Globus pallidus (tissue), 1 donor: ENCODE measurements at places on chromosomes 6 and 20.

- DNase-seq = no peak
These were observed 155.2 kb downstream of the SCML4 start for GRCh38 chr6:107668743-107669474.

- DNase-seq = no peak
These were observed 50.6 kb upstream of the EXOC2 start for GRCh38 chr6:743320-744096.

GRCh38 chr20:49845060-49845459 lies 32.4 kb downstream of the SLC9A8 start:
- DNase-seq = no peak

- DNase-seq = no peak
These were observed 7.8 kb downstream of the HRH3 start for GRCh38 chr20:62212299-62212698.

DNA sequence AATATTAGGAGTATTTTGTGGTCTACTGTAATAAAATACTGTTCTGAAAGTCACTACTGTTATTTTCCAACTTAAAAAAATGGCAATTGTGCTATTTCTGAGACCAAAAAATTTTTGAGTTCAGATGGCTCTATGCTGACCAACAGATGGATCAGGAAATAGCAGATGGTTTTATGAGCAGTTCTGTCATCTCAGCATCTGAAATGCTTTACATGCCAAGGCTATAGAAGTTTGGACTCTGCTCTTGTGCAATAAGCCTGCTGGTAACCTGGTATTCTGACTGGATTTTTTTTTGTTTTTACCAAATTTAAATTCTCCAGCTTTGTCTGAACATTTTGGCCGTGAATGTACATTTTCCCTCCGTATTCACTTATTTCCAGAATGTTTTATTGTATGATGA lies 1127.5 kb downstream of the GRIK2 start:
- DNase-seq = no peak

DNA sequence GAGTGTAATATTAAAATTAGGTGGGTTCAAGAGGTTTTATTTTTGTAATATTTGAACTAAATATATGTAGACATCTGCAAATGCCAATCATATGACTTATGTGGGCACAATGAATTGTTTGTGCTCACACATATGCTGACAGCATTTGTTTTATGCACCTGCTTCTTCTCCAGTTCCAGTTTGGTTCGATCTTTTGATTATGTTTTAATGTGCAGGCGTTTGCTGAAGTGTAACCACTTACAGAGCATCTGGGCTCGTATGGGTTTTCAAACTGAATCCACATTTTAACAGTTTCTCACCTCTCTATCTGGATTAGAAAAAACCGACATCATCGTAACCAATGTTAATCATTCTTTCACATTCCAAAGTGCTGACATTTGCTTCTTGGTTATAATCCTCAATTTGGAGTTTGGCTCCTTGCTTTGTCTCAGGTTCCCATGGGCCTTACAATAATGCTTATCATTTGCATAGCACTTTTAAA lies 129.1 kb upstream of the SPACA1 start:
- no peak for DNase-seq

DNA sequence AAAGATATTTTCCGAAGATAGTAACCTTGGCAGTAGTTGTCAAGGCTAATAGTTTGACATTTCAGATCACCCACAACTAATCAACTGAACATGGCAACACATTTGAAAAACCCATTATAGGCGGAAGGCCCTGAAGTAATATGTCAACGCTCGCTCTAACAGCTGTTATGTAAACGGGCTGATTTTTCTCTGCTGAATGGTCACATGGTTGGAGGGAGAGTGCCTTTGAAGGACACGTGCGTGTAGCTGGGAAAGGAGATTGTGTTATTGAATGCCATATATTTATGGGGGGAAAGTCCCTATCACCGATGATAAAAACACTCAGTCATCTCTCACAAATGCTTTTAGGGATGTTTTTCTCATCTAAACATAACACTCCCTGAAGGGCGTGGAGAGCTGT lies 160.0 kb upstream of the RALGAPA2 start:
- no peak for DNase-seq

DNA sequence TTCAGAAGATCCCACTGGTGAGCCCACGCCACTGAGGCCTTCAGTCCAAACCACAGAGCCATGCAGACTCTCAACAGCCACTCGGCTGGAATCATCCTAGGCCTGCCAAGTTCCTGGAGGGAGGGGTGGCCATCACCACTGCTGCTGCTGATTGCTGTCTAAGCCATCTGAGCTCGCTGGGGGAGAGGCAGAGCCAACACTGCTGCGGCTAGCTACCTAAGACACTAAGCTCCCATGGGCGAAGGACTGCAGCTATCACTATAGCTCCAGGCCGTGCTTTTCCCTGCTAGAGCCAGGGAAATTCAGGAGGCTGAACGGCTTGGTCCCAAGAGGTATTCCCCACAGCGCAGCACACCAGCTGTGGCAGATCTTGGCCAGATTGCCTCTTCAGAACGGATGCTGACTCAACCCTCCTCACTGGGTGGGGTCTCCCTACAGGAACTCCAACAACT lies 73.6 kb downstream of the TBC1D32 start:
- no peak for DNase-seq
